ENCODE measurements at places on chromosomes 4 and X. TPM values are rescaled to one million over a fixed set of nuclear protein-coding genes. Genes with fewer than 3 reads are reported as not detected.

The FANCB gene
- total RNA-seq, result 12.0 TPM

DNA sequence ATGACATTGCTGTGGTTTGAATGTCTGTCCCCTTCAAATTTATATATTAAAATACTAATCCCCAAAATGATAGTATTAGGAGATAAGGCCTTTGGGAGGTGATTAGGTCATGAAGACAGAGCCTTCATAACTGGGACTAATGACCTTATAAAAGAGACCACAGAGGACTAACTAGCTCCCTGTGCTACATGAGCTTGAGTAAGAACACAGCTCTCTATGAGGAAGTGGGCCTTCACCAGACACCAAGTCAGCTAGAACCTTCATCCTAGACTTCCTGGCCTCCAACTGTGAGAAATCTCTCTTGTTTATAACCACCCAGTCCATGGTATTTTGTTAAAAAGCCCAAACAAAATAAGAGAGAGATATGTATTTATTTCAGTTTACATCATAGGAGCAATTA lies 242.2 kb upstream of the CTSO start:
- no peak for DNase-seq

DNA sequence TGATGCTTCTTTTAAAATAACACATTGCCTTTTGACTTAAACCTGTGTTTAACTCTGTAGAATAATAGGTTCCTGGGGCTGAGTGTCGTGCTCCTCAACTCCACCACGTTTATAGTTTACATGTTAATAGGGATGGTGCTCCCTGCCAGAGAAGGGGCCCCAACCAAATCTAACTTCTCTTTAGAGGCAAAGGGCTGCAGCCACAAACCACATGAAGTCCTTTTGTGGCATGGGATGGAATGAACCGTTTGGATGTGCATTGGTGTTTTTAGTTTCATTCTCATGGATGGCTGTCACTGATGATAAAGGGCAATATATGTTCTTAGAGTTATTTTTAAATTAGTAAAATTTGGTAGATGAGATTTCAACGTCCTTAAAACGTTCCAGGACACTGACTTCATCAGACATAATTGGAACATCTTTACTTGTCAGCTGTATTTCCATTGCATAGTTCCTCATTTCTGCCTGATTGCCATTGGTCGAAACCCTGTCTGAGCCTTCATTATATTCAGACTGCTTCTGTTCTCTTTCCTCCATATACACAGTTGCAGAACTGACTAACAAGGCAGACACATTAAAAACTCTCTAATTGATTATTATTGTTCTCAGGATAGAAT lies 60.4 kb upstream of the HPF1 start:
- no peak for DNase-seq

GRCh38 chr4:189202869-189203271 lies 737.8 kb upstream of the FRG1 start:
- DNase-seq, result no peak

DNA sequence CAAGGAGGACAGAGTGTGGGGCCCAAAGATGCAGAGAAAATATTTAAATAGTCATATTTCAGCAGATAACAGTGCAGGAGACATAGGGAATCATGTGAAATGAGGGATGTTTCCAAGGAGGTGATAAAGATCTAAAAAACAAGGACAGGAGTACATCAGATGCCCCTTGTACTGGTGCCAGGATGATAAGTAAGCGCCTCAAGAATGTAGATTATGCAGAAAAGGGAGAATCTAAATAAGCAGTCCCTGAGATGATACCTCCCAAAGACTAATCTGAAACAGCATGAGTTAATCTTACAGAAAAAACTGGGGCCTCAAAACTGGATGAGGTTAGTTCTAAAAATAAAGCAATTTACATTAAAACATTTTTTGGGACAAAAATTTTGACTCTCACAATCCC lies 136.1 kb upstream of the WDFY3 start:
- DNase-seq, result no peak

The ZDHHC15 gene
- not detected for total RNA-seq

- DNase-seq, result no peak
Measured at GRCh38 chr4:155818639-155819038, 47.4 kb downstream of the ASIC5 start.

- no peak for DNase-seq
Measured at GRCh38 chr4:107546638-107547037, 173.4 kb downstream of the PAPSS1 start.

The CAPN6 gene
- total RNA-seq, result not detected

DNA sequence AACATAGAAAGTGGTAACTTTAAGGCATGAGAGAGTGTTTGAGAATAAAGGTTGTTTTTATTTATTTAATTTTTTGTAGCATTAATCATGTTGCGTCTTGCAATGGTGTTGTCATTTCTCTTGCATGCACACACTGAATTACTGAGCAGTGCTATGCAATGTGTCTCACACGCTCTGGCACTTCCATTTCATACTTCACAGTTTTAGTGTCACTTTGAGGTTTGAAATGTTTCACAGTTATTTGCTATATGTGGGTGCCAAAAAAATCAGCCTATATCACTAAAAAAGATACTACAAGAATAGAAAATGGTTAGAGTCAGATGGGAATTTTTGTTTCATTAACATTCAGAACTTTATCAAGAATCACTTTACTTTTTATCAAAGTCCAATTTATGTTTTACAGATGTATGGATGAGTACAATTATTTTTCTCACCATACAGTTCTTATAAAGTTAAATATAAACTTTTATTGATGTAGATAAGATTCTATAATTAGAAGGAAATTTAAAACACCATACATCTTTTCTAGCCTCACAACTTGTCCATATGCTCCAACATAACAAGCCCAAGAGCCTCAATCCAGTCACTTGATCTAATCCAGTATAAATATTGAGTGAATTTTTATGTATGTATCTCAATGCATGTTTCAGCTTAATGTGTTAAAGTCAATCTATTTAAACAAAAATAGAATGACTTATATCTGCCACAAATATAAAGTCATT lies 114.0 kb downstream of the IQCM start:
- DNase-seq, result no peak

- no peak for DNase-seq
Measured at GRCh38 chrX:10524578-10524977, 95.8 kb downstream of the MID1 start.

GRCh38 chr4:25767877-25768725 lies 94.7 kb downstream of the SEL1L3 start:
- no peak for DNase-seq

The ATP1B4 gene
- not detected for total RNA-seq

DNA sequence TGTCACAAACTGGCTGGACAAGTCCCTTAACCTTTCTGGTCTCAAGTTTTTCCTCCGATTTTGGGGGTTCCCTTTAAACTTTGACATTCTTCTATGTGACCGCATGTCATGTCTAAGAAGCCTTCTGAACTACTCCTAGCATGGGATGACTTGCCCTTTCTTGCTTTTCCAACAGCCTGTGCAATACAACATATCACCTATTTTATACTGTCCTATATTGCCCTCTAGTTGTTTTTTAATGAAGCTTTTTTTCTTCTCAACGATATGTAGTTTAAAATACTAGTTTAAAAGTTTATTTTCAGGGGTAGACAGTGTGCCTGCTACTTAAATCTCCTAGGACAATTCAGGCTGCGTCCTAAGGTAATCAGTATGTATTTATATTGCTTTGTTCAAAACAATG lies 1.0 kb upstream of the IGBP1 start:
- DNase-seq, result no peak
